ENCODE measurements at places on chromosomes 4 and X.

GRCh38 chr4:6898763-6899162, 10.9 kb upstream of the TBC1D14 start:
- no peak for DNase-seq

DNA sequence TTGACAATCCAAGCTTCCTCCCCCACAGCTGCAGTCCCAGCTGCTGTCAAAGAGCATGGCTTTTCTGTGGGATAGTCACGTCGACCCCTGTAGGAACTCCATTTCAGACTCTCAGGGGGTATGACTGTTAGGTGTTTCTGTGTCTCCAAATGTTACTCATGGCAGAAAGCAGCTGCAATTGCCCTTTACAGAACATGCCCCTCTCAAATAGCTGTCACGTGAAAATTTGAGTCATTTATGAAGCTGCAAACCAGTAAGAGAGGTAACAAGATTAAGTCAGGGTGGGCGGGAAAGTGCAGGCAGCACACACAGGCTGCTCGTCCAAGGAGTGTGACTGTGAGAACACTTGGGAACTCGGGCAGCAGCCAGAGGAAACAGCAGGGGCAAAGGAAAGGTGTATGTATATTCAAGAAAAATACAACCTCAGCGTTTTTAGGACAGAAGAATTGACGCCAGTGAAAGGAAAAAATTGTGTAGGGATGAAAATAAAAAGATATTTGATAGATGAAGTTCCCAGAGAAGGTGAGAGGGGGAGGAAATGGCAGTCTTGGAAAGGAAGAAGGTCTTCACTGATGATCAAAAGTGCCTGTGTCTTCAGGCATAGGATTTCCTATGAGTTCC, 66.5 kb upstream of the TMEM184C start:
- no peak for DNase-seq

- no peak for DNase-seq
These were observed 19.4 kb downstream of the LGI2 start for GRCh38 chr4:25011135-25011866.

- no peak for DNase-seq
These were observed 89.3 kb downstream of the APBB2 start for GRCh38 chr4:41124916-41125548.

DNA sequence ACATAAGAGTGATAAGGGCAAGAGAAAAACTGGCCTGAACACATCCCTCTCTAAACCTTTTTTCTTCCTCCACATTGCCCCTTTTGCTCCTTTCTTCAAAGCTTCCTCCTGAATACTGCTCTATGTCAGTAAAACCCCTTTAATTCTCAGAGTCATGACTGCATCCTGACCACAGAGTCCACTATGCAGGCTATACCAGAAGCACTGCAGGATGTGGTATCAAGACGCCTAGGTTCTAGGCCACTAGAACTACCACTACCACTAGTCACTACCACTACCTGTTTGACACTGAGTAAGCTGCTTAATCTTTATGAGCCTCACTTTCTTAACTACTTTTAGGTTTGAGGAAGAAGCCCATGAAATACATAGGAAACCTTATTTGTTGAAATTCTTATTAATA, 38.7 kb downstream of the ARHGEF9 start:
- DNase-seq, result peak; percentile 5
